Esophagus squamous epithelium (tissue), 5 donors: ENCODE measurements at places on chromosomes 6 and 20. TPM values are rescaled to one million over a fixed set of nuclear protein-coding genes. Genes with fewer than 3 reads are reported as not detected.

- DNase-seq, result no peak
These were observed 317.9 kb upstream of the MARCKS start for GRCh38 chr6:113539202-113539601.

- no peak for DNase-seq
These were observed 255.4 kb downstream of the ATXN1 start for GRCh38 chr6:16505711-16506357.

DNA sequence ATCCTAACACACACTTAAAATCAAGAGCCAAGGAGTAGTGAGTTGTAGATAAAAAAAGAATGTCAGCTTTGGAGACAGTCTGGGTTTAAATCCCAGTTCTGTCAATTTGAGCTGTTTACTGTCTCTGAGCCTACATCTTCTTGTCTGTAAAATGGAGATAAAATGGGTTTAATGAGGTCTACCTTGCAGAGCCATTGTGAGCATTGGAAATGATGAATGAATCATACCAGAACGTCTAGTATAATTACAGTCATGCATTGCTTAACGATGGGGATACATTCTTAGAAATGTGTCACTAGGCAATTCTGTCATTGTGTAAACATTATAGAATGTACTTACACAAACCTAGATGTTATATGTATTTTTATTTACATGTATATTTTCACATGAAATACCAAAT is 17.6 kb upstream of the SGK2 start:
- DNase-seq, result no peak

DNA sequence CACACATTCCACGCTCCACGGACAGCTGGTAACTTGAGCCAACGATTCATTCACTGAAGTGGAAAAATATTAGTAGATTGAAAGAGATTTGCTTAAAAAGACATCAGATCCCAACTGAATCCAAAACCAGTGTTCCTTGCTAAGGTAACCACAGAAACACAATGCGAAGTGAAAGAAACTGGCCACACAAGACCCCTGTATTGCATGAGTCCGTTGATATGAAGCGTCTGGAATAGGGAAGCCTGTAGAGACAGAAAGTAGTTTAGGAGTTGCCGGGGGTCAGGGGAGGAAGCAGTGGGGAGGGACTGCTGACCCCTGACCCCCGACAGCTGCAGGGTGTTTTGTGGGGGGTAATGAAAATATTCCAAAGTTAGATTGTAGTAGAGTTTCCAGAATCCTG is 10.0 kb downstream of the PCK1 start:
- DNase-seq, result no peak

BHLHE23 gene
- not detected for total RNA-seq

TINAG gene
- not detected for total RNA-seq

DNA sequence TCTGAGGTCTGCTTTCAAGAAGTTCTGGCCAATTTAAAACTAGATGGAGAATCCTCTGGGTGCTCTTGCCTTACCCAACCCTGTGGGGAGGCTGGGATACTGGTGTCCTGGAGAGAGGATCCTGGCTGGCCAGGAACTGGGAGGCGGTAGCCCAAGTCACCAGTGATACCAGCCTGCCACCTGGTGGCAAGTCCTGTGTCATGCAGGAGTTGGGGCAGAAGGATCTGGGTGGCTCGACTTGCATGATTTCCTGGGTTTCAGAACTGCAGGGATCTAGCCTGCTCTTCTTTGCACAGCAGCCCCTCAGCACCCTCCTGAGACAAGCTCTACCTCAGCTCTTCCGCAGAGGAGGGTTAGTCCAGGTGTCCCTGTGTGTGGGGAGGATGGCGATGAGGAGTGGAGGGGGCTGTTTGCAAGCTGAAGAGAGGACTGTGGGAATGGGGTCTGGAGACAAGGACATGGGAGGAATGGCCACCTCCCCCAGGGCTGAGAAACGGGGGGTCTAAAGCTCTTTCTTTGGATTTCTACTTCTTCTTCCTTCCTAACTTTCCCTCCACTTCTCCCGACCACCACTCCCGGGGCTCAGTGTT is 4.2 kb downstream of the KCNK17 start:
- DNase-seq, result no peak

GRCh38 chr6:128358244-128358776 is 162.1 kb downstream of the PTPRK start:
- DNase-seq, result no peak

DEFB124 gene
- not detected for total RNA-seq

DNA sequence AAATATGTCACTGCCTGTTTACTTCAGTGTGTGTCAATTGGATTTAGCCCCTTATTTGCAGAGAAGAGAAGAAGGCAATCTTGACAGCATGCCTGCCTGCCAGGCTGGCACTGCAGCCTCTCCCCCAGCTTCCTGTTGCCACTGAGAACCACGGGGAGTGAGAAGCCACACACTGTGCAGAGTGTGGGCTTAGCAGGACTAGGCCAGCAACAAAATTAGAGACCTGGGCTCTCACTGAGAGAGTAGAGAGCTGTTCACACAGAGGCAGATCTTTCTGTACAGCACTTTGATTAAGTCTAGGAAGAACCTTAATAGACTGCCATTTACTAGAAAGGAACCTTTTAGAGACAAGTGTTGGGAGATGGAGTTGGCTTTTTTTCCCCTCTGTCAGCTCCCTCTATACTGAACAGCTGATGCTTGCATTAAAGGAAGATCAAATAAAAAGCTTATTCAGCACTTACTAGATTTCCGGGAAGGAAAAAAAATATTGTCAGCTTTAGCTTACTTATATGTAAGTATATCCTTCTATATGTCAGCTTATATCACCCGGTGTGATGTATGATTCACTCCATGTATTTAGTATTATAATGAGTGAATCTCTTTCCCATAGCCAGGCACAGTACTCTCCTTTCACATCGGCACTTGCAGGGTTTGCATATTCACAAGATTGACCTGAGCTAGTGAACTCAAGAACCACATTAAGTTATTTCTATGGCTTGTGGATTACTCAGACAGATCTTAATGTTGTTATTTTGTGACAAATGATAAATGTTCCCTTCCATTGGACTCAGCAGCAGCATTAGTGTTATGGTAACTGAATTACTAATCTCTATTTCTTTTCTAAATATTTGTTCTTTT is 851.0 kb upstream of the EPHA7 start:
- DNase-seq, result no peak

DNA sequence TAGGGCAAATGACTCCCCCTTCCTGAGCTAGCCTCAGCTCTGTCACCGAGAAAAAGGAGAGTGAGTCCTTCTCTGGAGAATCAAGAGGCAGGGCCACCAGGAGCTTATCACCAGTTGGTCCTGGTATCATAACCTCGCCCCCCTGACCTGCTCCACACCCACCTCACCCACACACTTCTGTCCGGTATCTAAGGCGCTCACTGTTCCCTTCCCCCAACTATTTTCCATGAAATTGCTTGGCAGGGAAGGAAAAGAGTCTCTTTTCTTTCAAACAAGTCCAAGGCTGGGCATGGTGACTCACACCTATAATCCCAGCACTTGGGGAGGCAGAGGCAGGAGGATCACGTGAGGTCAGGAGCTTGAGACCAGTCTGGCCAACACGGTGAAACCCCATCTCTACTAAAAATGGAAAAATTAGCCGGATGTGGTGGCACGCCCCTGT is 77.6 kb downstream of the ZMYND8 start:
- DNase-seq, result no peak

DNA sequence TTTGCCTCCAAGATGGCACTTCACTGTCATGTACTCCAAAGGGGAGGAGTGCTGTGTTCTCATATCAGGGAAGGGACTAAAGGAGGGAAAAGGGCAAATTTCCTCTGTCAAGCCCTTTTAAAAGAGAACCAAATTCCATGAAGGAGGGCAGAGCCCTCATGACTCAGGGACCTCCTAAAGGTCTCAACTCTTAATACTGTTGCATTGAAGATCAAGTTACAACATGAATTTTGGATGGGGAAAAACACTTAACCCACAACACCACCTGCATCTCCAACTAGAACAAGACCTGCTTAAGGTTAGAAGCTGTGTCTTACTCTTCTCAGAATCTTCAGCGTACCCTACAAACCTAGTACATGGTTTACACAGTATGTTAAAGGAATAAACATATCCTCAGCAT is 23.7 kb upstream of the FBXO30 start:
- no peak for DNase-seq

GRCh38 chr6:20542927-20543602 is 8.8 kb downstream of the CDKAL1 start:
- DNase-seq, result no peak

- no peak for DNase-seq
These were observed 15.5 kb downstream of the EEF1E1 start for GRCh38 chr6:8086755-8087306.

DNA sequence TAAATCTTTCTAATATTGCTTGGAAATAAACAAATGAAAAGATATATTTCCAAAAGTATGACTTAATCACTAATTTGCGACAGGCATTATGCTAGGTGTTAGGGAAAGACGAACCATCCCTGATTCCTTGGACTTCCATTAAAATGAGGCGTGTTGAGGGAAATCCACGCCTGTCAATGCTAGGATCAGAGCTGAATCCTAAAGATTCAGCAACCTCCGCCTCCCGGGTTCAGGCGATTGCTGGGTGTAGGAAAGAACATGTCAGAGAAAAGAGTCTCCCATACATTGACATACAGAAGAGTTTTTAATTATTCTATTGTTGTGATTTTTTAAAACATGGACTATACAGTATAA is 16.8 kb upstream of the PRSS16 start:
- no peak for DNase-seq

DNA sequence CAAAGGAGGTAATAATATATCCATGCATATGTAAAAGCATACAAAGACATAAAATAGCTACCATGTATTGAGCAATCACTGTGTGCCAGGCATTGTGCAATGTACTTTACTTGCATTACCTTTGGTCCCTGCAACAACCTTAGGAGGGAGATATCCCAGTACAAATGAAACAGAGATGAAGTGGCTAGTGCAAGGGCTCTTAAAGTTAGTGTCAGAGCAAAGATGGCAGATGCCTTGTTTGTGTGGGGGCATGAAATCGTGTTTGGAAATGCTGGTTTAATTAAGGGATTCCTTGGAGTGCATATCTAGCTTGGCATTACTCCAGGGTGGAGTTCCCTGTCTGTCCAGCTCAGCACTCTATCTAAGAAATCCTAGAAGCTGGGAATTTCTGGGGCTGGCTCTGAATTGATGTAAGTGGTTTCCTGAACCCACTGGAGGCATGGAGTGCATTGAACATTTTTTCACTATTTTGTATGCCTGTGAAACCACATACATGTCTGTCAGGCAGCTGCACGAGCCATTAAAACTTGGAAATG is 9.8 kb downstream of the PAQR8 start:
- no peak for DNase-seq

DNA sequence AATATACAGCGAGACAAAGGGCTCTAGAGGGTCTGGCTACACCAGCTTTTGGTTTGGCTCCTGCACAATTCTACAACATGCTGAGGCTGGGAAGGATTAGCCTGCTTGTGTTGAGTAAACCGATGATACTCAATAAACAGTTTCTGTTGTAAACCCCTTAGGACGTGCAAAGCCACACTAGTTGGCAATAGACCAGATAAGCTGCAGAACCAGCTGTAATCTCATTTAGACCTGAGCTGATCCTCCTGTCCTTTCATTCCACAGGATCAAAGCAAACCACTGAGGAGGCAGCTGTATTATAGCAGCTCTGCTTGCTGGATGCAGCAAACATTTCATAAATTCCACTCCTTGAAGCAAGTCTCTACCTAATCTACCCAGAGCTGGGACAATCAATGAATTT is 79.7 kb downstream of the MMS22L start:
- DNase-seq, result no peak

ATP6V1G2 gene
- not detected for total RNA-seq

CST5 gene
- not detected for total RNA-seq
